ENCODE measurements at places on chromosomes 2 and 18.

GRCh38 chr2:154452906-154453493, 245.5 kb upstream of the KCNJ3 start:
- DNase-seq = no peak

GRCh38 chr2:240956935-240957655, 41.3 kb upstream of the SNED1 start:
- no peak for DNase-seq

GRCh38 chr2:234135750-234136221, 85.3 kb downstream of the SPP2 start:
- DNase-seq = peak; percentile 3

- no peak for DNase-seq
Measured at GRCh38 chr2:136291871-136292270, 173.9 kb upstream of the CXCR4 start.

GRCh38 chr2:182915369-182916326, 49.2 kb upstream of the FRZB start:
- no peak for DNase-seq
